ENCODE measurements at places on chromosomes 7 and 10. TPM values are rescaled to one million over a fixed set of nuclear protein-coding genes. Genes with fewer than 3 reads are reported as not detected.

The PRSS1 gene
- total RNA-seq = not detected

The CPA2 gene
- not detected for total RNA-seq

The ELOVL3 gene
- total RNA-seq = 0.78 TPM

The TMEM130 gene
- total RNA-seq = 27.3 TPM

The SLC26A5 gene
- total RNA-seq = not detected

The GOLGA7B gene
- total RNA-seq = 5.1 TPM

The GTF2I gene
- 77.6 TPM for total RNA-seq

The MAT1A gene
- not detected for total RNA-seq

The VKORC1L1 gene
- total RNA-seq = 6.9 TPM

The LHFPL3 gene
- not detected for total RNA-seq

The CNTNAP2 gene
- total RNA-seq = not detected

The TYW1B gene
- 0.78 TPM for total RNA-seq

The DYDC2 gene
- total RNA-seq = not detected

The SLC13A1 gene
- not detected for total RNA-seq

The ARMS2 gene
- not detected for total RNA-seq

The LLCFC1 gene
- not detected for total RNA-seq

The GALNT17 gene
- total RNA-seq = not detected

The POLD2 gene
- 211 TPM for total RNA-seq

The ATRNL1 gene
- 137 TPM for total RNA-seq

The RNF148 gene
- not detected for total RNA-seq

The VSTM2A gene
- not detected for total RNA-seq

The TET1 gene
- total RNA-seq = 0.37 TPM

The HSPA12A gene
- 18.1 TPM for total RNA-seq

The C10orf105 gene
- not detected for total RNA-seq

The LDB3 gene
- 0.03 TPM for total RNA-seq

The MBLAC1 gene
- 2.5 TPM for total RNA-seq

The WIPF3 gene
- total RNA-seq = 0.27 TPM

The C10orf90 gene
- total RNA-seq = not detected

The ACSM6 gene
- total RNA-seq = not detected

The ABCC2 gene
- 68.4 TPM for total RNA-seq

The CNNM1 gene
- 5.2 TPM for total RNA-seq

The NME8 gene
- total RNA-seq = not detected

The FHIP2A gene
- total RNA-seq = 10.2 TPM

The TMEM236 gene
- 0.14 TPM for total RNA-seq

The WASHC2A gene
- total RNA-seq = 24.6 TPM

The TCF7L2 gene
- 0.47 TPM for total RNA-seq
